Stimulated activated CD4-positive, alpha-beta T cell treated with anti-CD3 and anti-CD28 coated beads, Interleukin-4, amount 100 ng/mL, for 1 hour (primary cell): ENCODE measurements at places on chromosomes 16 and 17.

- DNase-seq, result no peak
Observed at GRCh38 chr17:75980188-75981018, 1.4 kb downstream of the TEN1 start.

DNA sequence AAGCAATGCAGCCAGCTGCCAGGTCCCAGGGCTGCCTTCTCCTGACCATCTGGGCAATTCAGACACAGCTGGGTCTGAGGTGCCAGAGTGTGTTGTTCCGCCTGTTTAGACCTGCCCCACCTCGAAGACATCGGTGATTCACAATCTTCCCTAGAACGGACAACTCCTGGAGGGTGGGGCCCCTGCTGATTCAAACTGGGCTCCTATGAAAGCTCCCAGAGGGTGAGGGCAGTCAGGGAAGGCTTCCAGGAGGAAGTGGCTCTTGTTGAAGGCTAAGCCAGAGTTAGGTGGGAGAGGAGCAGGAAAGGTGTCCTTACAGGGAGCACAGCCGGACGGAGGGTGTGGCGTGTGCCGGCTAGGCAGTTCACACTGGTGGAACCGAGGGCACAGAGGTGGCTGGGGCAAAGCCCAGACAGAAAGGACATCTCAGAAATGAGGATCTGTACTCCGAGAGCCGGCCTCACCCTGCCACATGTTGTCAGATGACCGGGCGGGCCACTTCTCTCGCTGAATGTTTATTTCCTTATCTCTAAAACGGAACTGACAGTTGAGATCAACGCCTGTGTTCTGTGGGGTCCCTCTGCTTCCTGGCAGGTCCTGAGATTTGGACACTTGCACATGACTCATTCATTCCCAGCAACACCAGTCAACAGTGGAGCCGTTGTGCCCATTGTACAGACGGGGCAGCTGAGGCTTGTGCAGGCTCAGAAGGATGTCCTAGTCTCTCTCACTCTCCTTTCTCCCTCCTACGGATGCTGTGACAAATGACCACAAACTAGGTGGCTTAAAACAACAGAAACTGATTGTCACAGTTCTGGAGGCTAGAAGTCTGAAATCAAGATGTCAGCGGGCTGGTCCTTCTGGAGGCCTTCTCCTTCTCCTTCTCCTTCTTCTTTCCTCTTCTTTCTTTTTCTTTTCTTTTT, 26.9 kb upstream of the LITAF start:
- DNase-seq, result no peak

DNA sequence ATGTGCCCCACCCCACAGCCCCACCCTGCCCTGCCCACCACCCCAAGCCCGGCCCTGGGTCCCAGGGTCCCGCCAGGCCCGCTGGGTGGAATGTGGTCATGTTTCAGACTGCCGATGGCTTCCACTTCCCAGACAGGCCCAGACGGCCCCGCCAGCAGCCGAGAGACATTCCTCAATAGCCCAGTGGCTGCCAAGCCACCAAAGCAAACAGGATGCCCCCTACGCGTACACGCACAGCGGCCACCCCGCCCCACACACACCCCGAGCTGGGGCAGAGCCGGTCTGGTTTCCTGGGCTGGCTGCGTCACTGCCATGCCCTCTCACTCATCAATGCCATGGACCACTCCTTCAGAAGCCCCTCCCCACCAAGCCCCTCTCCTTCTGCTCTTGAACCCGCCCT, 1.2 kb upstream of the KRT17 start:
- DNase-seq, result no peak

DNA sequence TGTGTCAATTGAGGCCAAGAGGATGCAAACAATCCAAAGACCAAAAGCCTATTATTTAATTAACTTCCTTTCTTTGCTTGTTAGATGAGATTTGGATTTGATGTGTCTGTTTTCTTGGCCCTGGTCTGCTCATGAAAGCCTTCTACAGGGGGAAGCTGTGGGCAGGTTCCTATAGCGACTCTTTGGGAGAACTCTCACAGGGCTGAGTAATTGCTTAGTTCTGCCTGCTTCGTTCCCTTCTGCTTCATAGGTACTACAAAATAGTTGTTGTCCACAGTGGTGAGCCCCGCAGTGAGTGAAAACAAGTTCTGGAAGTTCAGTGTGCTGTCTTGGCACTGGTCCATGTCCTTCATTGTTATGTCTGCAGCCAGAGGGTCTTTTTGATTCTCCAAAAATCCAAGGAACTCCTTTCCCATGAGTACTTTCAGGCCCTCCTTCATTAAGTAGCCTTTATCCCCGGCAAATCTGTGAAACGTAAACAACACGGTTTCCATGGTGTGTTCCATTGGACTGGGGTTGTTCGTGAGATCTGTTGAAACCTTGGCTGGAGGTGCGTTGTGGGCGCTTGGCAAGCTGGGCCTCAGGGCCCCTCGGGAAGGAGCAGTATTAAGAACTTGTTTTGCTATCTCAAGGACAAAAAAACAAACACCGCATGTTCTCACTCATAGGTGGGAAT, 30.0 kb upstream of the ANKRD40CL start:
- DNase-seq, result no peak

DNA sequence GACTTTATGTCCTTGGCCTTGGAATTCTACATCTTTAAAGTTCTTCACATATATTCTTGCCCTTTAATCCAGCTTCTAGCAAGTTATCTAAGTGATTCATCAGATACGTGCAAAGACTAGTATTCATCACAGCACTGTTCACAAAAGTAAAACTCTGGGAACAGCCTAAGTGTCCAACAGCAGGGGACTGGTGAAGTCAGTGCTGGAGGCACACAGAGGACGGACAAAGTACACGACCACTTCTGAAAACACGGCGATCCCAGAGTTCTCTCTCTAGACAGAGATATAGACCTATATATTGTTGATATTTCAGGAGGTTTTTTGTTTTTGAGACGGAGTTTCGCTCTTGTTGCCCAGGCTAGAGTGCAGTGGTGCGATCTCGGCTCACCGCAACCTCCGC, 12.8 kb downstream of the CTRB1 start:
- DNase-seq, result no peak

DNA sequence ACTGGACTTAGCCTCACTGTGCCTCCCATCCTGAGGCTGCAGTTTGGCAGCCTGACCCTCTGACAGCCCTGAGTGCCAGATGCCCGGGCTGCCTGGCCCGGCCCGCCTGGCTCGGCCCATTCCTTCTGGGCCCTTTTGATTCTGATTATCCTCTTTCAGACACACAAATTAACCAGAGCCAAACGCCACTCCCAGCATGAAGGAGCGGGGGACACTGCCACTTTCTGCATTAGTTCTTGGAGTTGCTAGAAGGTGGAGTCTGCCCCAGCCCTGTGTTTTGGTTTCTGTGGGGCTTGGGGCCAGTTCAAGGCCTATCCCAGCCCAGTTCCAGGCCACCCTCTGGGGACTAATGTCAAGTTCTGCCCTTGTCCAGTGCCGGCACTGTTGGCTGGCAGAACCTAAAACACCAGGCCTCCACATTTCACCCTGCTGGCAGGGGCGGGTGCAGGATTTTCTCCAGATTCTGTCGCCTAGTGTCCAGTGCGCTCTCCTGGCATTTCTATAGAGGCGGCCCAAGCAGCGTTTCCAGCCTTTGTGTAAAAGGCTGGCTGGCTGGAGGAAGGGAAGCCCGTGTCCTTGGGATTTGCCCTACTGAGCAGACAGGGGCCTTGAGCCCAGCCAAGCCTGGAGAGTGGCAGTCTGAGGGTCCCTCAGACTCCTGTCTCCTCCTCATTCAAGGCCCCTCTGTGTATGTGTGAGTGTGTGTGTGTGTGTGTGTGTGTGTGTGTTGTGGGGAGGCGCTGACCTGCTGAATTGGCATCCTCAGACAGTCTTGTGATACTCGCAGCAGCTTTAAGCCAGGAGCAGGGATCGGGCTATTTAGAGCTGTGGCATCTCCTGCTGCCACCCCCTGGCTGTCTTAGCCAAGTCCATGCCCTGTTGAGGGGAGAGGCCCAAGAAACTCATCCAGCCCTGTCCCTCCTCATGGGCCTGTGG, 21.4 kb downstream of the PLCD3 start:
- no peak for DNase-seq

GRCh38 chr16:73058221-73058615, 10.3 kb upstream of the ZFHX3 start:
- DNase-seq, result no peak

- no peak for DNase-seq
Observed at GRCh38 chr16:23206986-23207385, 24.4 kb downstream of the SCNN1G start.

DNA sequence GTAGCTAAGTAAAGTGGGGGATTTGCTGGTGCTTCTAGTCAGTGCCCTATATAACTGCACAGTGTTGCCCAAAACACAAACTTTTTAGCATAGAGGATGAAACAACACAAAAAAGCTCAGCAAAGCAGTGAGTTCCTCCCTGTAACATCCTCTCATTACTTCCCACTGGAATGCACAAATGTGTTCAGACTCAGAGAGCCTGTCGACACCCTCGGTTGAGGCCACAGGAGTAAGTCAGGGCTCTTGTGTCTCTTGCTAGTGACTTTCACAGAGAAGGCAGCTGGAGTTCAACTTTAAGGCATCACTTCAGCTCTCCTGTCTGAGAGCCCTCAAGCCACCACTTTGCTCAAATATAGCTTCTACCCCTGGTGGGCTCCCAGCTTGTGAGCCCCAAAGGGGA, 107.2 kb upstream of the NETO2 start:
- DNase-seq, result no peak

DNA sequence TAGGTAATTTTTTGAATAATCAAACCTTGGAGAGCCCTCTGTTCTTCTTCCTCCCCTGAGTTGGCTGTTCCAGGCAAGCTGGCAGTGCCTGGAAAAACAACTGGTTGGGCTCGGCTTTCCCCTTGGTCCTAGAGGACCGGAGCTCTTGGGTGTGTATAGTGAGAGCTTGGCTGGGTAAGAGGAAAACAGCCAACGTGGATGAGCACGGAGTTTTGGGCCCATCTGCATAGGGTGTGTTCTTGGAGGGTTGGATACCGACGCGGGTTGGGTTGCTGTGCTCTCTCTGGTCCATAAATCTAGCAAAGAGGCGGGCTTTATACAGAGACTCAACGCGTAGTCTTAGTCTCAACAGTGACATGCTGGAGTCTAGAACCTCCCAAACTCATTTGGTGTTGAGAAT, 23.2 kb downstream of the ITGB3 start:
- DNase-seq, result no peak

- DNase-seq, result no peak
Observed at GRCh38 chr17:63679214-63679613, 20.7 kb downstream of the LIMD2 start.

DNA sequence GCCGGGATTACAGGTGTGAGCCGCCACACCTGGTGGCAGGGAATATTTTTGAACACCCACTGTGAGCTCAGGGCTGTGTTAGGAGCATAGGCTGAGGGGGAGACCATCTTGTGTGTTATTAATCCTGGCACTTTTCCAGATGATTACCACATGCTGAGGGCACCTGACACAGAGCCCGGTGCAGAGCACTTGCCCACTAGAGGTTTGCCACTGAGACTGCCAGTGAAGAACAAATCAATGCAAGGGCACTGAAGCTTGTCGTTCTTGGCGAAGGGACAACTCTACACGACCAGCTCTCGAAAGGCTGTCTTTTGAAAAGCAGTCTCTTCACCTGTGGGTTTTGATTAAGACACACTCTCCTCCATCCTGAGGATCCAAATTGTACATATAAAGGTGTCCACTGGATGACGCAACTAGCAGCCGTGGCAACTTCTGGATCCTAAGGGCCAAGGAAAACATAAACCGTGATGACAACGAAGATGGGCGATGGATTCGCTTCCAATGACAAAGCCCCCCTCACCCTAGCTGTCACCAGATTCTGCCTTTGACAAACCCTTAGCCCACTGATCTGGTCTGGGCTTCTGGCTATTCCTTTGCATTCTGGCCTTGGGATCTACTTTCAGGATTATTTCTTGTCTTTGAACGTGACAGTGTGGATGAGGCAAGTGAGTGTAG, 28.7 kb downstream of the WIPI1 start:
- no peak for DNase-seq

DNA sequence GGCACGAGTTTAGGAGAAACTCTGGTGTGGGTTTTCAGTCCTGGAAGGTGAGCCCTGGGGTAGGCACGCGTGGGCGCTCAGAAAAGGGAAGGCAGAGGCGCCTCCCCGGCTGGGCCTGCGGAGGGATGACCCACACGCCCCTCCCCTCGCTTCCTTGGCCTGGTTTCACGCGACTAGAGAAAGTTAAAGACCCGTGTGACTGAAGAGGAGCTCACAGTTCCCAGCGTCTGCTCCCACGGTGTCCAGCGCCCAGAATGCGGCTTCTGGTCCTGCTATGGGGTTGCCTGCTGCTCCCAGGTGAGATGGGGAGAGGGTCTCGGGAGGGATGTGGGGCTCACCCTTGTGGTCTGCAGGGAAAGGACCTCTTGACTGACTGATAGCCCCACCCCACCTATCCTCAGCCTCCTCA, at the start of gene CD300LG:
Gene CD300LG (plus strand): TSS at position 214 of the 409 bp plus-strand sequence. CDS start 41 bp downstream, at position 255.
- DNase-seq, result no peak

GRCh38 chr16:88130681-88131080, 179.4 kb downstream of the BANP start:
- DNase-seq, result no peak

- DNase-seq, result no peak
Observed at GRCh38 chr16:4801051-4801961, 1.1 kb downstream of the ROGDI start.
